ENCODE measurements at places on chromosomes 6 and 20.

- H3K4me1 ChIP-seq = peaks cover 50% of the 10 kb centered on the region
- H3K27me3 ChIP-seq = no peaks in the 10 kb centered on the region
Observed at GRCh38 chr6:111572216-111572706, 33.4 kb downstream of the TRAF3IP2 start.

GRCh38 chr20:56212091-56212490, 36.4 kb upstream of the MC3R start:
- H3K4me3 ChIP-seq = no peak overlapping the region
- no peaks in the 10 kb centered on the region for H3K36me3 ChIP-seq
- H3K27ac ChIP-seq = no peak overlapping the region
- H3K4me1 ChIP-seq = no peaks in the 10 kb centered on the region

- H3K4me3 ChIP-seq = no peak overlapping the region
- no peaks in the 10 kb centered on the region for H3K27me3 ChIP-seq
- no peaks in the 10 kb centered on the region for H3K4me1 ChIP-seq
- no peak overlapping the region for H3K27ac ChIP-seq
Observed at GRCh38 chr20:42100137-42100704, 482.0 kb upstream of the CHD6 start.

DNA sequence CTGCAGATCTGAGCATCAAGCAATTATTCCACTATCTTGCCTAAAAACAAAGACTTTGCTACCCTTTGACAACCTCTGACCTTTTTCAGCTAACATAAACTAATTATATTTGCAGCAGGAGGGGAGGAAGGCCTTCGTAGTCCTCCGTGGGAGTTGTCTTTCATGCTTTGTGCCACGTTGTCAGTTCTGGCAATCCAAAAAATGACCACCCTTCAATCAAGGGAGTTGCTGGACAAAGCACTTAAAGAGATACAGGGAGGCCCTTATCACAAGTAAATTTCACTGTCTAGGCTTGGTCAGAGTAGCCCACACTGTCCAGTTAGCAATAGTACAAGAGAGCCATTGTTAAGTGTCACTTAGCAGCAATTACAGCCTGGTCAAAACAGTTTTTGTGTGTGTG, 578.9 kb downstream of the HAO1 start:
- H3K36me3 ChIP-seq = no peaks in the 10 kb centered on the region
- no peak for DNase-seq
- H3K4me3 ChIP-seq = no peak overlapping the region
- no peaks in the 10 kb centered on the region for H3K4me1 ChIP-seq
- no peak overlapping the region for H3K27ac ChIP-seq
- H3K27me3 ChIP-seq = no peaks in the 10 kb centered on the region

DNA sequence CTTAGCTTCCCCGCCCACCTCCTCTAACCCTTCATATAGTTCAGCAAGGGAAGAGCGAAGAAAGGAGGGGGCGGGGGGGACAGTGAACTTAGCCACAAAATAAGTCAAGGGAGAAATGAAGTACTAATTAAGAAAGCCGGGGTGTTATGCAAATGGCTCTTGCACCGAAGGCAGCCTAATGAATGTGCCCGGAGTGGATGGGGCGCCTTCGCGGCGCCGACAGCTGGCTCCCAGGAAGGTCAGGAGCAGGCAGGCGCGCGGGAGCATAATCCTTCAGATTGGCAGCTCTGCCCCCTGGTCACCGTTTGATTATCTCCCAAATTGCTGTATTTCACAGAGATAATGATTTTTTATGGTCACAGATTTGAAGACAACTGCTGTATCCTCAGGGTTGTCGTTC, 395.1 kb downstream of the TFAP2B start:
- no peak overlapping the region for H3K27ac ChIP-seq
- H3K27me3 ChIP-seq = no peaks in the 10 kb centered on the region
- H3K4me3 ChIP-seq = no peak overlapping the region
- no peak for DNase-seq
- H3K36me3 ChIP-seq = no peaks in the 10 kb centered on the region

- H3K4me3 ChIP-seq = no peak overlapping the region
- H3K27ac ChIP-seq = no peak overlapping the region
- DNase-seq = no peak
- no peaks in the 10 kb centered on the region for H3K27me3 ChIP-seq
- no peaks in the 10 kb centered on the region for H3K36me3 ChIP-seq
- peaks cover 2% of the 10 kb centered on the region for H3K4me1 ChIP-seq
Observed at GRCh38 chr20:53763707-53764414, 170.2 kb upstream of the ZNF217 start.

DNA sequence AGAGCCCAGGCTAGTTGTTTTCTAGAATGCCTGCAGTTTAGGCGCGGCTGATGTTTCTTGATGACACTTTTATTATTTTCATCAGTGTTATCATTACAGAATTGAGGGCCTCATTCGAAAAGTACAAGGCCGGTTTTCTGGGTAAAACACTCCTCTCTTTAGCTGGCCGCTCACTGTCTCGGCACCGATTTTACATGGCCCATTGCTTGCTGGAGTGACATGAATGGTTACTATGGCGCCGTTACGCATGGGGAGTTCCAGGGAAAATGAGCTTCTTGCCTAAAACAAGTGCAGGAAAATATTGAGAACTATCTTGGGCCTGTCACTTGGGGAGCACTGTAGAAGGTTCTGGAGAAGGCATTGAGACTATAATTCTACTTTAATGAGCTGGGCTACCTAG, 317.8 kb downstream of the CDH4 start:
- no peaks in the 10 kb centered on the region for H3K36me3 ChIP-seq
- DNase-seq = no peak
- H3K27me3 ChIP-seq = no peaks in the 10 kb centered on the region
- no peak overlapping the region for H3K27ac ChIP-seq

DNA sequence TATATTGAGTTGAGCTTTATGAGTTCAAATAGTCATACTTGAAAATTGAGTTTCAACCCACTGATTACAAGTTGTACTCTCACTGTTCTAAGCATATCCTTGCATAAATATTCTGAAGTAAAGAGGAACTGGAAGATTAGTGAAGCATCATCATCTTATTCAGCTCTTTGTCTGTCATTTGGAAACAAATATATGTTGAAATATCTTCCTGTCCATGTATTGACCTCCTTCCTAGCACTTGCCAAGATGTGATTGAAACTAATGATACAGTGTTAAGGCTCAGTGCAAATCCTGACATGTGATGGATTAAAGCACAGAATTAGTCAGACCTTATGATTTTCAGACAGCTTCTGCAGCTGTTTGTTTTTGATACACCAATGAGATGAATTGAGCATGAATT, 434.3 kb downstream of the TBC1D32 start:
- no peaks in the 10 kb centered on the region for H3K27me3 ChIP-seq
- H3K4me3 ChIP-seq = no peak overlapping the region
- no peaks in the 10 kb centered on the region for H3K4me1 ChIP-seq
- no peak overlapping the region for H3K27ac ChIP-seq
- no peak for DNase-seq
- H3K36me3 ChIP-seq = no peaks in the 10 kb centered on the region

DNA sequence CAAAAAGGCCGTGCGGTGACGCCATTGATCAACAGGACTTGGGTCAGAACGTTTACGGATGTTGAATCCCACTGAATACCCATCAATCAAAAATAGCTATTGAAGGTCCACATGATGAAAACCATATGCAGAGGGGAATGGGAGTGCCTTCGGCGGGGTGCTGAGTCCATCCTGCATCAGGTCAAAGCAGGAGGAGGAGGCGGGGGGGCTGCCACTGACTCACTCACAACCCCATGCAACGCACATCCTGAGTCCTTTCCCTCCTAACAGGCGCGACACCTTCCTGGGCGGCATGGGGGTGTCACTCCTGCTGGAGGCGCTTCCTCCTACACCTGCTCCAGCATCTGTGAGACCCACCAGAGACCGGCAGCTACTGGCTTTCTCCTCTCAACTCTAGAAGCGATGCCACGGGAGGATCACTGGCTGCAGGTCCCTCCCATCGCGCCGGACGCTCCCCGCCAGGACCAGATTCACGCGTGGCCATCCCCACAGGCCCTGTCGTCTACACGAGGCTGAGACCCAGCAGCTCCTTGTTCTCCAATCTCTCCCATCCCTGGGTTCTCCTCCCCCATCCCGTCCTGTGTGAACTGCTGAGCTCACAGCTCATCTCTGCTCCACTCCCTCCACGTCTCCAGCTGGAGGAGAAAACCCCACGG, 170.6 kb upstream of the THBS2 start:
- H3K4me1 ChIP-seq = no peaks in the 10 kb centered on the region
- H3K27ac ChIP-seq = no peak overlapping the region
- H3K4me3 ChIP-seq = no peak overlapping the region
- H3K27me3 ChIP-seq = no peaks in the 10 kb centered on the region

DNA sequence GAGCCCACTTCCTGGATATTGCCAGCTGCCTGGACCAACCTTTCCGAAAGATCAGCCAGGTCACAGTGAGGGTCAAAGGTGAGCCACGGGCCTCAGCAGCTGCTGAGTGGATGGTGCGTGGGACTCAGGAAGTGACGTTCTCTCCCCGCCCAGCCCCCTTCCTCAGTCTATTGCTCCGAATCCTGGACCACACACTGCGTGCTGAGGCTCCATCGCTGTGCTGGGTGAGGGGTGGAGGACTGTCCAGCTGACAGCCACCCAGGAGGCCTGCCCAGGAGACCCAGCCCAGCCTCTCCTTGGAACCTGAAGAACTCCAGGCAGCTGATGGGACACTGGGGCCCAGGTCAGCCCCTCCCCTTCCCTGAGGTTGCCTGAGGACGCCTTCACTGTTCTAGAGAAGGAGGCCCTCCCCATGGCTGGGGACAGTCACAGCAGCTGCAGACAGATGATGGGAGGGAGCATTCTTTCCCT, 94.4 kb upstream of the CD93 start:
- no peak overlapping the region for H3K4me3 ChIP-seq
- no peak overlapping the region for H3K27ac ChIP-seq
- H3K4me1 ChIP-seq = no peaks in the 10 kb centered on the region
- peaks cover 2% of the 10 kb centered on the region for H3K27me3 ChIP-seq
- no peaks in the 10 kb centered on the region for H3K36me3 ChIP-seq

DNA sequence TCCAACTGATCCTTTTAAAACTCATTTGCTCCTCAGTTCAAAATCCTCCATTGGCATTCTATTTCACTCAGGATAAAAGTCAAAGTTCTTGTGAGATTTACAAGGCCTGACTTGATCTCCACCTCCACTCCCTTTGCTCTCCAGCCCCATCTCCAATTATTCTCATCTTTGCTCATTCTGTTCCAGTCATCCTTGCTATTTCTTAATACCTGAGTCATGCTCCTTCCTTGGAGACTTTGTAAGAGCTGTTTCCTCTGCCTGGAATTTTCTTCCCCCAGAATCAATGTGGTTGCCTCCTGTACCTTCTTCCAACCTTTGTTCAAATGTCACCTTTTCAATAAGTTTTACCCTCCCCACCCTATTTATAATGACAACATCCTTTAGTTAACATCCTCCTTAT, 373.5 kb downstream of the HTR1B start:
- DNase-seq = no peak
- H3K36me3 ChIP-seq = no peaks in the 10 kb centered on the region
- no peaks in the 10 kb centered on the region for H3K27me3 ChIP-seq

GRCh38 chr6:82178759-82179112, 68.8 kb downstream of the IBTK start:
- H3K27ac ChIP-seq = no peak overlapping the region
- peaks cover 10% of the 10 kb centered on the region for H3K4me1 ChIP-seq
- H3K4me3 ChIP-seq = no peak overlapping the region
- no peaks in the 10 kb centered on the region for H3K27me3 ChIP-seq
- H3K36me3 ChIP-seq = peaks cover 43% of the 10 kb centered on the region
- no peak for DNase-seq

DNA sequence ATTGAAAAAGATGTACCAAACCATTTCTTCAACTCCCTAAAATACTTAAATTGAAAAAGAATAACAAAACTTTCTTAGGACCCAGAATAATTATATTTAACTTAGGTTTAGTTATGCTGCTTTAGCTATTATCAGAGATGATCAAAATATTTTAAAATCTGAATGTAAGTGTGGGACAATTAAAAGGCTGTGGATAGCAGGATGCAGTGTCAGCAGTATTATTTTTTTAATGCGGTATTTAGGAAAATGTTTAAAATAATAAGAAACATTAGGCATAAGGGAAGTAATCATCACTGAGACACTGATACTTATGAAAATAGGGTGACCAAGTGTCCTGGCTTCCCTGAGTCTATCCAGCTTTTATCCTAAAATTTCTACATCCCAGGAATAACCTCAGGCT, 161.5 kb upstream of the PTCHD4 start:
- no peaks in the 10 kb centered on the region for H3K4me1 ChIP-seq
- DNase-seq = no peak
- no peak overlapping the region for H3K4me3 ChIP-seq
- H3K36me3 ChIP-seq = no peaks in the 10 kb centered on the region
- no peaks in the 10 kb centered on the region for H3K27me3 ChIP-seq
- H3K27ac ChIP-seq = no peak overlapping the region

- peak; percentile 26 for DNase-seq
- H3K36me3 ChIP-seq = peaks cover 8% of the 10 kb centered on the region
- no peak overlapping the region for H3K4me3 ChIP-seq
- peaks cover 40% of the 10 kb centered on the region for H3K4me1 ChIP-seq
- peak overlapping the region; percentile 24 for H3K27ac ChIP-seq
Observed at GRCh38 chr6:25944688-25945574, 14.4 kb upstream of the SLC17A2 start.

- H3K36me3 ChIP-seq = no peaks in the 10 kb centered on the region
- H3K4me3 ChIP-seq = no peak overlapping the region
- no peak for DNase-seq
- H3K27ac ChIP-seq = no peak overlapping the region
- peaks cover 24% of the 10 kb centered on the region for H3K27me3 ChIP-seq
Observed at GRCh38 chr6:119476554-119476953, 127.0 kb upstream of the MAN1A1 start.

DNA sequence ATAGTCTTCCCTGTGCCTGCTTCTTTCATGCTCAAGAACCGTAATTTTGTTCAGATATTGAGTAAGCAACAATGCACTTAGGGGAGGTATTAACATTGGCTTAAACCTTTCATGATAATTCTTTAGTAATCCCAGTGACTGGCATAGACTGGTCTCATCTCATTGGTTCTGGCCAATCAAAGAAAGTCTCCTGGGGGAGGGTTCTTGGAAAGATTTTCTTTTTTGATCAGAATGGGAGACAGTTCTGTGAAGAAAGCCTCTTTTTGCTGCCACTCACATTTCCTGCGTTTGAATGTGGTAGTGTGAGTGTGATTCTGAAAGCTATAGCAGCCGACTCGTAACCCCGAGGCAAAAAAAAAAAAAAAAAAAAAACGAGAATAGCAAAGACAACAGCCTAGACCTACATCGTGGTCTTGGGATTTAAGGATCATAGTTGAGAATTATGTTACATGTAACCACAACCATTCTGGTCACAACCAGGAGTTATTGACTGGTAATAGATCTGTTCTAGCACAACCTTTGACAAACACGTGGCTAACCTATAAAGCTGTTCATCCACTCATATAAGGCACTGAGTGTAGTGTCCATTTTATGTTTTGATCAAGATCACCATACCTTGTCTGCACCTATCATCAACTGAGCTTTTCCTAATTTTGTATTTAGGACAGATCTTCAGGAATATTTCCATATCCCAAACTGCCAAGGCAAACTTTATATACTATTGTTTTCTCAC, 15.1 kb upstream of the TMEM217 start:
- H3K27me3 ChIP-seq = no peaks in the 10 kb centered on the region
- peaks cover 39% of the 10 kb centered on the region for H3K36me3 ChIP-seq
- H3K4me1 ChIP-seq = peaks cover 64% of the 10 kb centered on the region
- peak overlapping the region; percentile 49 for H3K4me3 ChIP-seq
- DNase-seq = no peak

Measured in activated T-helper 2 cell treated with anti-CD3 and anti-CD28 coated beads, Interferon-gamma antibody, Interleukin-2, Interleukin-4, amounts not matched to agents 10 μg/mL and 5 μg/mL and 100 μg/mL, durations not matched to agents 14 hours and 24 hours and 36 hours (primary cell).